ENCODE measurements at places on chromosomes 2 and 18. TPM values are rescaled to one million over a fixed set of nuclear protein-coding genes. Genes with fewer than 3 reads are reported as not detected.

GRCh38 chr2:206275312-206276055 lies 1.0 kb downstream of the ZDBF2 start:
- DNase-seq, result peak; percentile 58

- DNase-seq, result no peak
Measured at GRCh38 chr2:60836491-60836890, 44.9 kb upstream of the REL start.

- DNase-seq, result no peak
Measured at GRCh38 chr2:156841321-156841720, 405.1 kb downstream of the GPD2 start.

GRCh38 chr2:234240917-234241316 lies 190.4 kb downstream of the SPP2 start:
- DNase-seq, result peak; percentile 72

DNA sequence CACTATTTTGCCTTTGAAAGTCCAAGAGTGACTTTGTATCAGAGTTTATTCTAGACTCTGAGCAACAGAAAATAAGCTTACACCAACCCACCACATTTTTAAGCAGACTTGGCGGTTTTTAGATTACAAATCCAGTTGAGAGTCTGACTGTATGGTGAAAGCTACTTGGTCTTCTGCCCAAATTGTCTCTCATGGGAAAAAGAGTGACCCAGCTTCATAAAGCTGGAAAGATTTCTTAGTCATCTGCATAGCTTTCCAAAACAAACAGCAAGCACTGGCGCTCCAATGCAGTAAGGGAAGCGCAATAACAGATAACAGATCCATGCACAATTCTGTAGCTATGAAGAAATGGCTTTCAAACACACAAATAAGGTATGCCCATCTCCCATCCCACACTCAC lies 7.1 kb downstream of the DSG1 start:
- no peak for DNase-seq

DNA sequence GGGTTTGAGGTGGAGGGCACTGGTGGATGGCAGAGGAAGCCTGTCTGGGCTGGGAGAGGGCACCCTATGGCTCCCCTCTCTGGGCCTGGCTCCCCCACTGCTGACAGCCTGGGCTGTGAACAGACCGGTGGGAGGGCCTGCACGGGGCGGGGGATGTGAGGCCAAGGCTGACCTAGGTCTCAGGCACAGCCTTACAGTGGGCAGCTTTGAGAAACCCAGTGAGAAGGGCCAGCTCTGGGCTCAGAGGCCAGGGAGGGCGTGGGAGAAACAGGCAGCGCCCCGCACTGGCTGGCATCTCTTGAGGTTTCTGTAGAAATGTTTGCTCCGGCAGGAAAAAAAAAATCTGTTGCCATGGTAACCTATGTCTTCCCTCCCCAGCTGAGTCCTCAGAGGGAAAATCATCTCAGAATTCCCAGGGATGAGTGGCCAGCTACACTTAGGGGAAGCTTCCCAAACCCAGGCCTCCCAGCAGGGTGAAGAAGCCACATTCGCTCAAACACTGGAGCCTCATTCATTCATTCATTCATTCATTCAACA lies 71.7 kb upstream of the TAF1B start:
- DNase-seq, result peak; percentile 76

The SPP2 gene
- total RNA-seq, result not detected

The C2orf66 gene
- 0.32 TPM for total RNA-seq

- DNase-seq, result no peak
Measured at GRCh38 chr2:169446452-169446851, 32.8 kb upstream of the BBS5 start.

DNA sequence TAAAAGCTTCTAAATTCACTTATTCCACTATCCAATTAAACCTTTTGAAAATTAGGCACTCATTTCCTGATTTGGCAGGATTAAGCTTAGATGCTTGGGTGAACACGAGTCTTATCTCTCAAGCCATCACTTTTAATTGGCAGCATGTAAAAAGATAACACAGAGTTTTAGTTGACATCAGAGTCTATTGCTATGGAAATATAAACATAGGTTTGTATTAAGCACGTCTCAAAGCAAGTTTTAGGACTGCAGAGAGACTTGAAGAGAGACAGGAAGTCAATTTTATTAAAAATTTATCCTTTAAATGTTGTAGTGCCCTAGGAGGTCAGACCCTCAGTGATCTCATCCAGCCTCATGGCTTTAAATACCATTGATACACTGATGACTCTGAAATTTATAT lies 5.6 kb downstream of the RBKS start:
- DNase-seq, result no peak
